ENCODE measurements at places on chromosomes 1 and 21. TPM values are rescaled to one million over a fixed set of nuclear protein-coding genes. Genes with fewer than 3 reads are reported as not detected.
A peak's percentile ranks its signal among the peaks of the same experiment; 100 is the strongest.

GRCh38 chr1:194485432-194485831 lies 1299.0 kb upstream of the B3GALT2 start:
- DNase-seq, result no peak

GRCh38 chr1:52520148-52520547 lies 32.7 kb downstream of the TUT4 start:
- DNase-seq, result no peak

DNA sequence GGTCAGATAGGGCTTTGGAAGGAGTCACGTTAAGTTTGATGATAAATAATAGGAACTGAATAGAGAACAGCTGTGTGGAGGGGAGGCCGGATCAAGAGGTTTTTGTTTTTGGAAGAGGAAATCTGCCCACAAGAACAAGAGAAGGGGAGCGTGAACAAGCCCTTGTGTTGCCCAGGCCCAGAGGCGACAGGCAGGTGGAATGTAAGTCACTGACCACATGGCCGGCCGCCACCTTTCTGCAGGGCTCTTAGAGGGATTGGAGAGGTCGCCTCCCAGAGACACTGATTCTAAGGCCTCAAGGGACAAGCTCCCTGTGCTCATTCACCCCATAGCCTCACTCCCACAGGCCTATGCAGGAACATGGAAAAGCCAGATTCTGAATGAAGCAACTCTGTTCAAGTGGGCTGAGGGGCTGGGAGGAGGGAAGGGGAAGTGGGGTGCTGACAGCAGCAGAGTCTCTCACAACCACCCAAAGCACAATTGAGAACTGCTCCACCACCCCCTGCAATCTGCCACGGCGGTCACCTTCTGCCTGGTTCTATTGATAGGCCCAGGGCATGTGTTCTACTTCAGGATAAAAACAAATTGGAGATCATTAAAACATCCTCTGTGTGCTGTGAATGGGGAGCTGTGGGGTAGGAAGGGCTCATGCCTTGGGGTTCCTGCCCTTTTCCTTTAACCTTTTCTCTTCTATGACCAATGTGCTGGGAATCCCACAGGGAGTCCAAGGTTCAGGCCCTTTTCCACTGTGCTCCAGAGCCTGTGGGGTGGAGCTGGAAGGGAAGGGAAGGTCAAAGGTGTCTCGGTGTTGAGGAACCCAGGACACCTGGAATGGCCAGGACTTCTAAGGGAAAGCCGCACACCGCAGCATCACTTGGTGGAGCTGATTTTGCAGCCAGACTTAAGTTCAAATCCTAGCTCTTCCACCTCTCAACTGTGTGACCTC lies 63.3 kb upstream of the PARP1 start:
- no peak for DNase-seq

GRCh38 chr1:65002508-65003315 lies 36.4 kb upstream of the JAK1 start:
- DNase-seq, result peak; percentile 95

DNA sequence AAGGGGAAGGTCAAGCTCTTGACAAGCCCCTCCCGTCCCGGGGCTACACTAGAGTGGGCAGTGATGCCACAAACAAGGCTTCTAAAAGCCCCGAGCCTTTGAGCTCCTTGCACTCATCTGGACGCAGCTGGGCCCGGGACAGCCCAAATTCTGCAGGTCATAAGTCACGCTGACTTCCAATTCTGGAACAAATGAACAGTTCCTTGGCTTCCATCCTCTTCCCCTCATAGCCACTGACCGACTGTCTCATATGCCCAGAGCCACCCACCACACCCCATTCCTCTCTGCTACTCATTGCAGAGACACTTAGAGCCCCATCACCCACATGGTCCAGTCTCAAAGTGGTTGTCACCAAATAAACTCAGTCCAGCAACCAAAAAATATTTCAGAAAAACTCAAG lies 32.8 kb upstream of the PRELP start:
- no peak for DNase-seq

- DNase-seq, result no peak
These were observed 12.1 kb upstream of the TAS1R2 start for GRCh38 chr1:18871401-18872070.

Gene IFI16
- 98.0 TPM for total RNA-seq

DNA sequence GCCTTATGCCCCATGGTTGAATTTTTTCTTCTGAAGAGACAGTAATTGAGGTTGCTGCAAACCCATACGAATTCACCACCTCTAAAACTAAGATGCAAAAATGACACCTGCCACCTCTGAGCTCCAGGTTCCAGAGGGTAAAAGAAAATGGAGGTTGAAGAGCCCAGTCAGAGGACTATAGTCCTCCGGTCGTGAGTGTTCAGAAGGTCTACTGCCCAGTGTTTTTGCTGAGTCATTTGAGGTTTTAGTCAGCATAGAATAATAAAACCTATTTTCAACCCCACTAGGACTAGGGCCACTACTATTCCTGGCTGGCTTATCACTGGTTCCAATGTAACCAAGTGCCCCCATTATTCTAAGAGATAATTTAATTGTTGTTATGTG lies 12.9 kb upstream of the SLAMF7 start:
- DNase-seq, result no peak

Gene POLR3GL
- total RNA-seq, result 21.4 TPM

DNA sequence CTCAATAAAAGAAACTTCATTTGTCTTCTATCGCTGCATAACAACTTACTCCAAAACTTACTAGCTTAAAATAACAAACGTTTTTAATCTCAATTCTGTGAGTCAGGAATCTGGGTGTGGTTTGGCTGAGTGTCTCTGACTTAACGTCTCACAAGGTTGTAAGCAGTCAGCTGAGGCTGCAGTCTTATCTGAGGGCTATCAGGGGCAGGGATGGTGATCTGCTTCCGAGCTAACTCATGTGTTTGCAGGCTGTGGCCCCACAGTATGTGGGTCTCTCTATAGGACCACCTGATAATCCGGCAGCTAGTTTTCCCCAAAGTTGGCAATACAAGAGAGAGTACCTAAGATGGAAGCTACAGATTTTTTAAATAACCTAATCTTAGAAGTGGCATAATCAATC lies 234.2 kb upstream of the FGGY start:
- DNase-seq, result no peak

GRCh38 chr1:209506101-209506500 lies 77.4 kb upstream of the CAMK1G start:
- DNase-seq, result no peak

GRCh38 chr1:70140343-70140742 lies 65.0 kb downstream of the LRRC40 start:
- DNase-seq, result no peak

Gene INPP5B
- 44.8 TPM for total RNA-seq

DNA sequence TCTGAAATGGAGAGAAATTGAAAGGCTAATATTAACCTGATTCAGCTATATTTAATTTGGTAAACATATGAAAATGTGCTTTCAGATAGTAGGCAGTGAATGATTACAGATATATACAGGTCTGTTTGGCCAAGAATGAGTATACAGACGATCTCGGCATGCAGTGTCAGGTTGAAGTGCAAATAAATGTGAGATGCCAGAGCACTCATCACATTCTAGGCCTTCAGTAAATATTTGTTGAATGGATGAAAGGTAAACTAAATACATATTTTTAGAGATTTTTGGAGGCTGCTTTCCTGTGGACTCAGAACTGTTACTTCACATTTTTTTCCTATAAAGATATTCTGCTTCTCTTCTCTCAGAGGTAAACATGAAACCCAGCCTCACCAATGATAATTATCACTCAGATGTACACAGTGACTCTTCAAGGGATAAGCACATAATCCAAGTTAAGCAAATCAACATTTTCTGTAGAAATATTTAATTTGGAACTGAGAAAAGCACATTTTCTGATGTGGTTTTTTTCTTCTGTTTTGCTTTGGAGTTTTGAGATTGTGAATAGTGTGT lies 702.9 kb downstream of the BRINP3 start:
- DNase-seq, result no peak
